Stimulated activated naive CD4-positive, alpha-beta T cell treated with Interleukin-2 at 50 U/mL for 16 hours (primary cell): ENCODE measurements at places on chromosomes 2 and 18.

DNA sequence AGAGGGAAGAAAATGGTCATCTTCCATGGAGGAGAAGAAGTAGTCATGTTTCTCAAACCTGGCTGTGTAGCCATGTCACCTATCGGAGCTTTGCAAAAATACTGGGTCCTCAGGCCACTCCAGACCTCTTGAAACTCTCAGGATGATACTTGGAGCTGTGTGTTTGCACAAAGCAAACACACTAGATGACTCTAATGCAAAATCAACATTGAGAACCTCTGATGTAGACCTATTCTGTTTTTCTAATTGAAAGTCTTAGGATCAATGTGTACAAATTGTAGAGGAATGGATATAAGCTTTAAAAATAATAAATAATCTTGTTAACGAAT is 444.3 kb downstream of the RND3 start:
- no peak for DNase-seq

DNA sequence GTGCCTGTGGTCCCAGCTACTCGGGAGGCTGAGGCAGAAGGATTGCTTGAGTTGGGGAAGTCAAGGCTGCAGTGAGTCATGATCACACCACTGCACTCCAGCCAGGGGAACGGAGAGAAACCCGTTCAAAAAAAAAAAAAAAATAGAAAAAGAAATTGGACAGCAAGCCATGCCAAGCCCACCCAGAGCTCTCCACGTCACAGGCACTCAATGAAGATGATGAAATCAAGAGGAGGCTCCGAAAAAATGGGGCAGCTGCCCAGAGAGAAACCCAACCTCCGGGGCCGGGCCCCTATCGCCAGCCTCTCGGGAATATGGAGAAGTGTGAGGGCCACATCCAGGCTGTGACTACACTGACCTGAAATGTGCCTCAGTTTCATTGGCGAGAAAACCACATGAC is 40.0 kb downstream of the BIN1 start:
- no peak for DNase-seq

DNA sequence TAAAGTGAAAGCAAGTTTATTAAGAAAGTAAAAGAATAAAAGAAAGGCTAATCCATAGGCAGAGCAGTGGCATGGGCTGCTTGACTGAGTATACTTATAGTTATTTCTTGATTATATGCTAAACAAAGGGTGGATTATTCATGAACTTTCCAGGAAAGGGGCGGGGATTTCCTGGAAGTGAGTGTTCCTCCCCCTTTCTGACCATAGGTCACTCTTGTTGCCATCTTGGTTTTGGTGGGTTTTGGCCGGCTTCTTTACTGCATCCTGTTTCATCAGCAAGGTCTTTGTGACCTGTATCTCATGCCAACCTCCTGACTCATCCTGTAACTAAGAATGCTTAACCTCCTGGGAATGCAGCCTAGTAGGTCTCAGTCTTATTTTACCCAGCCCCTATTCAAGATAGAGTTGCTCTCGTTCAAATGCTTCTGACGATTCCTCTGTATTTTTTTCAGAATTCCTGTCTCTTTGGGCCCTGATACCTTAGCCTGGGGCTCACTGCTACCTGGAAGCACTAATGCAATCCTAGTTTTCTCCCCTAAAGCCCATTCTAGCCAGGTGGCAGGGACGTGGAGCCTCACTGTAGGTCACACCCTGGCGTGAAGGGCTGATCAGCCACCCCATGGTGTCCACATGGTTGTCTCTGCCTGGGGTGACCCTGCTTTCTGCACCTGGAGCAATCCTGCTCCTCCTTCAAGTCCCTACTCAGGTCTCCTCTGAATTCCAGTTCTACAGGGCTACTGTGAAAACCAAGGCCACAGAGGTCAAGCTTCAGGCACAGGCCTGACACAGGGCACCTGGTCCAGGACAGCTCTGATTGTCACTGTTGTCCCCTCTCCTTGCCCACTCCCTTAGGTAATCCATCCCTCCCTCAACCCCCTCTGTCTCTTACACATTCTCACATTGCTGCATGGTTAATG is 6.0 kb upstream of the SLC35F6 start:
- DNase-seq: no peak

DNA sequence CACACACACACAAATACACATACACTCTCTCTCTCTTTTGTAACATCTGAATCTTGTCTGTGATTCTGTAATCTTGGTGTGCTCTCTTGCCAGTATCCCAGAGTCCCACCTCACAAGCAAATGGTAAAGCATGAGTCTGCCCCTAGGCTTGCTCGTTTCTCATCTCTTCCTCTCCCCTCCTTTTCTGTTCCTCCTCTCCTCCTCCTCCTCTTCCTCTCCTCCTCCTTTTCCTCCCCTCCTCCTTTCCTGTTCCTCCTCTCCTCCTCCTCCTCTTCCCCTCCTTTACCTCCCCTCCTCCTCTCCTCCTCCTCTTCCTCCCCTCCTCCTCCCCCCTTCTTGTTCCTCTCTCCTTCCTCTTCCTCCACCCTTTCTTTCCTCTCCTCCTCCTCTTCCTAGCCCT is 59.0 kb downstream of the TNFRSF11A start:
- no peak for DNase-seq

GRCh38 chr18:24877546-24877945 is 417.1 kb downstream of the HRH4 start:
- no peak for DNase-seq

- DNase-seq: no peak
Observed at GRCh38 chr2:41167014-41167413, 715.1 kb upstream of the SLC8A1 start.

DNA sequence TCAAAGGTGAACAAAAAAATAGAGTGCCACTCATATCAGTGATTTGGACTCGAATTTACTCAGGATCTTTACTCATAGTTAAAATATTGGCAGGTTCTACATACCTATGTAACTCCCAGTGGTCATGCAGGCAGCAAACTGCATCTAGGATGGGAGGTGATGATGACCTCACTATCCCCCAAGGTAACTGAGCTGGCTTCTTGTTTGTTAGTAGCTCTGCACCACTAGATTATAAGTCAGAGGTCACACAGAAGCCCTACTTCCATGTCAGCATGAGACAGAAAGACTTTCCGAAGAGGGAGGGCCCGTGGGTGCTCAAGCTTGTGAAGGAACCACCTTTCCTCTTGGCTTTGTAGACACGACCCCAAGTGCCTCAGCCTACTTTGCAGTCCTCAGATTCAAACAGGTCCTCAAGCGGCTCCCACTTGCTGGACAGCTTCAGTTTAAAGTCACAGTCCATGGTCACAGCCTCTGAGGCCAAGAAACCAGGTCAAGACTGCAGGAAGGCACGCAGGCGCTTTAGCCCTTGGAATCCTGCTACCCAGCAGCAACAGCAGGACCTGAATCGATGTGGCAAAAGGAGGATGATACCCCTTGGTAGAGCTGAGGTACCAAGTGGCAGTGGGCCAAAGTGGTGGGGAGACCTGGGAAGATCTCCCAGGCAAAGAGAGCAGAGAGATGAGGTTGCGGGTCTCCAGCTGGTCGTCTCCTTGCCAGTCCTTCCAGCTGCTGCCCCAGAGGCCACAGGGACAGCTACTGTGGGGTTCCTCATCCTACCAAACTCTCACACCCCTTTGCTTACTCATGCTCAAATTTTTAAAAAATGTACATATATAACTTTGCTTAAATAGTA is 4.3 kb downstream of the NTSR2 start:
- DNase-seq: no peak

DNA sequence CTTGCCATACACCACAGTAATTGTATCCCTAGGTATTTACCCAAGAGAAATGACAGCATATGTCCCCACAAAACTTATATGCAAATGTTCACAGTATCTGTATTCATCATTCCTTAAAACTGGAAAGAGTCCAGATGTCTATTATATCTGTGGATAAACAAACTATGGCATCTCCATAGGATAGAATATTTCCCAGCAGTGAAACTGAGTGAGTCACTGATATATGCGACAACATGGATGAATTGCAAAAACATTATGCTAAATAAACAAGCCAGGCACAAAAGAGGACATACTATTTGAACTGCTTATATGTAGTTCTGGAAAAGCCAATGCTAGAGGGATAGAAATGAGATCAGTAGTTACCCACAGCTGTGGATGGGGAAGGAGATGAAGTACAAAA is 359.4 kb upstream of the DSEL start:
- DNase-seq: no peak

DNA sequence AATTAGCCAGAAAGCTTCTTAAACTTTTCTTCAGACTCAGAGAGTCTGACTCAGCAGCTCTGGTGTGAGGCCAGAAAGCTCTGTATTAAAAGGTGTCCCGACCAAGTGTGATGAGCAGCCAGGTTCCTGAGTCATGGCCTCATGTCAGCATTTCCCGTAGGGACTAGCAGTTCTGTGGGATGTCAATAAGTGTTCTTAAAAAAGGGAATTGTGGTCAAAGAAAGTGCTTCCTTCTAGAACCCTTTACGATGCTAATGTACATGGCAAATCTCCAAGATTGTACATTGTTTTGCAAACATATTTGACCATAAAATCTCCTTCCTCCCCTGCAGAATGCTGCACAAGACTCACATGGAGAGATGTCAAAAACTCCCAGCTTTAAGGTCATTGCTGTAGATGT is 80.1 kb downstream of the PLA2R1 start:
- DNase-seq: no peak

DNA sequence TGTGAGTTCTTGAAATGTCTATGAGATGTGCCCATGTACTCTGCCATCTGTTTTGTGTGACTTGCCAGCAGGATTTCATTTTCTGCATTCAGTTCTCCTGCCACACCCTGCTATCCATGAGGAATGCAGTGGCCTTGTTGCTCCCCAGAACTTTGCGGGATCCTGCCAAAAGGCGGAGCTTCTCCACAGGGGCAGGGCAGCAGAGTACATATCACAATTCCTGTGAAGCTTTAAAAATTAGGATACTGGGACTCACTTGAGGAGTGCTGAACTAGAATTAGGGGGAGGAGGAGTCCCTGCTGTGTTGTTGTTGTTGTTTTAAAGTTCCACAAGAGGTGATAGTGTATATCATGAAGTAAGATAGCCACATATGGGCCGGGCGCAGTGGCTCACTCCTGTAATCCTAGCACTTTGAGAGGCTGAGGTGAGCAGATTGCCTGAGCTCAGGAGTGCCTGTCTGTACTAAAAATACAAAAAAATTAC is 76.4 kb downstream of the TANC1 start:
- no peak for DNase-seq

- no peak for DNase-seq
Observed at GRCh38 chr18:34159691-34160185, 65.0 kb downstream of the NOL4 start.

- no peak for DNase-seq
Observed at GRCh38 chr2:148534416-148535204, 109.9 kb upstream of the EPC2 start.

GRCh38 chr18:29912351-29912750 is 1130.2 kb downstream of the DSC3 start:
- DNase-seq: no peak

DNA sequence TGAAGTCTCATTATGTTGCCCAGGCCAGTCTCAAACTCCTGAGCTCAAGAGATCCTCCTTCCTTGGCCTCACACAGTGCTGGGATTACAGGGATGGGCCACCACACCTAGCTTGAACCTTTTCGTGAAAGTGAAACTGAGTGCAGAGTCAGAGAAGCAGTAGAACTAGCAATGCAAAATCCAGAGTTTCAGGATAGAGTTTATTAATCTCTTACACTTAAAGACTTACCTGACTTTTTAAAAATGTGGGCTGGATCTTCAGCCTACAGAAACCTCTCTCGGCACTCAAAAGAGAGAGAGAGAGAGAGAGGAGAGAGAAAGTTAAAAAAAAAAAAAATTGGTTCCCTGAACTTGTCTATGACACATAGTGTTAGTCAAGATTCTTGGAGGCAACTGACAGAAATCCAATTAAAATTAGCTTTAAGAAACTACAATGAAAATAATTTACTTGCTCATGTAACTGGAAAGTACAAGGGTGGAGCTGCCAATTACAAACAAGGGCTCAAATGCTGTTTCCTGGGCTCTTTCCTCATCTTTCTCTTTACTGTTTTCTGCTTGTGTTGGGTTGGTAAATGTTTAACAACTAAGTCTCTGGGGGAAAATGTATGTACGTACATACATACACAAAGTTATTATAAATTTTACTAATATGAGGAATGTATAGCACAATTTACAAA is 98.1 kb upstream of the CERS6 start:
- no peak for DNase-seq

- DNase-seq: no peak
Observed at GRCh38 chr2:240269886-240270285, 129.4 kb upstream of the OTOS start.

DNA sequence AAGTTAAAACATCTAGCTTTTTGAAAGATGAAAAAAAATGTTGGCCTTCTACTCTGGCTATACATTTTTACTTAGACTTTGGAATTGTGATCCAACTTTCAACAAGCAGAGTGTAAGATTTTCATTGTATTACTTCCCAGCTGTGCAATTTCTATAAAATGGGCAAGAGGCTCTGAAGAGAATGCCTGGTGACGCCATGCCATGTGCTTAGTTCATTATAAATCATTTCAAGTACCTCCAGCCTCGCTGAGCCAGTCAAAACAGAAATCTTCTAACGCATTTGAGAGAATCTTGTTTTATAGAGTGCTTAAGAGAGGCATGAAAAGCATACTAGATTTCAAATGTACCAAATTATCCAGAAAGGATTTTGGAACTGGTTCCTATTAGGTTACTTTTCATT is 10.1 kb upstream of the STK17B start:
- no peak for DNase-seq

DNA sequence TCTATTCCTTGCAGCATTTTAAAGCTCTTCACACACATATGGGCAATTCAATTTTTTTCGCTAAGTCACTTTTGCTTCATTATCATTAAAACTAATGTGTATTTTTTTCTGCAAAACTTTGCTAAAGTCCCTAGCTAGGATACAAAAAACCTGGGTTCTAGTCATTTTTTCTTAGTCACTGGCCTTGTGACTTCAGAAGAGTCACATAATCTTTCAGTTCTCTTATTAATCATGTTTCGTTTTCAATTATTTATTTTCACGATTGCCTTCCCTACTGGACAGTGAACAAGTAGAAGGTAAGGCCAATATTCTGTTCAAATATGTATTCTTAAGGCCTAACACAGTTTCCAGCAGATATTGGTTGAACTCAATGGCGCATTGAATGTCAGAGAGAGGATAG is 60.9 kb upstream of the CYRIA start:
- DNase-seq: no peak

DNA sequence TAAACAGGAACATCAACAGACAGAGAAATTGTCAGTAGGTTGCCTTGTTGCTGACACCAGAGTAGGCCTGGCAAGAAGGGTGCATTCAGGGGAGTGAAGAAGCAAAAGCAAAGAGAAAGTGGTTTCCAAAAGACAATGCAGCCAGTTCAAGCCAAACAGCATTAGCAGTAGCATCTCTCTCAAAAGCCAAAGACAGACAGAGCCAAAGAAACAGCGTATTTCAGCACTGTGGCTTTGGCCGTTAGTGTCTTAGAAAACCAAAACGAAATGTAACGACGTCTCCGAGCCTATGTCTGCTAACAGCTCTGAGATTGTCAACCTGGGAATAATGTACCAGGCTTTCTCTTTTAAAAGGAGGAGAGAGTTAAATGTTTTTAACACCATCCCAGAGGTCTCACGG is 178.6 kb downstream of the NRP2 start:
- no peak for DNase-seq

- DNase-seq: no peak
Observed at GRCh38 chr2:240898108-240898730, 2.3 kb upstream of the MAB21L4 start.
